ENCODE measurements at places on chromosomes 2 and 18.

DNA sequence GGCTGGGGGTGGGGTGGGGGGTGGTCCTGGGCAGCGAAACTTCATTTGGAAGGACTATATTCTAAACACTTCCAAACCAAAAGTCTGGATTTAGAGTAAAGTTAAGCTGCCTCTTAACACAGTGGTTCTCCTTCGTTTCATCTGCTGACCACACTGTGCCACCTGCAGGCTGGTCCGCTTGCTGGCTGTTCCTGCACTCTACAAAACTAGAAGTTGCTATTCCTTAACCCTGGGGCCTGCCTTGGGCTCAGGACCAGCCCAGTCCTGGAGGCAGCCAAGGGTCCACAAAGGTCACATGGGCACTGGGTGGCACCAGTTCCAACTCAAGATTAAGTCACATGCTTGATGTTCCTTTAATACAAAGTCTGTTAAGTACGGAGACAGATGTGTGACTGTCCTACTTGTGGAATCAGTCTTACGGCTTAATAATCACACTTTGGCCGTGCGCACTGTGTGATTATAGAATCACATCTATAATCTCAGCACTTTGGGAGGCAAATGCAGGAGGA is 195.4 kb downstream of the FAM210A start:
- DNase-seq = peak; percentile 20

- no peak for DNase-seq
These were observed 473.9 kb upstream of the CDH2 start for GRCh38 chr18:28650860-28651259.

DNA sequence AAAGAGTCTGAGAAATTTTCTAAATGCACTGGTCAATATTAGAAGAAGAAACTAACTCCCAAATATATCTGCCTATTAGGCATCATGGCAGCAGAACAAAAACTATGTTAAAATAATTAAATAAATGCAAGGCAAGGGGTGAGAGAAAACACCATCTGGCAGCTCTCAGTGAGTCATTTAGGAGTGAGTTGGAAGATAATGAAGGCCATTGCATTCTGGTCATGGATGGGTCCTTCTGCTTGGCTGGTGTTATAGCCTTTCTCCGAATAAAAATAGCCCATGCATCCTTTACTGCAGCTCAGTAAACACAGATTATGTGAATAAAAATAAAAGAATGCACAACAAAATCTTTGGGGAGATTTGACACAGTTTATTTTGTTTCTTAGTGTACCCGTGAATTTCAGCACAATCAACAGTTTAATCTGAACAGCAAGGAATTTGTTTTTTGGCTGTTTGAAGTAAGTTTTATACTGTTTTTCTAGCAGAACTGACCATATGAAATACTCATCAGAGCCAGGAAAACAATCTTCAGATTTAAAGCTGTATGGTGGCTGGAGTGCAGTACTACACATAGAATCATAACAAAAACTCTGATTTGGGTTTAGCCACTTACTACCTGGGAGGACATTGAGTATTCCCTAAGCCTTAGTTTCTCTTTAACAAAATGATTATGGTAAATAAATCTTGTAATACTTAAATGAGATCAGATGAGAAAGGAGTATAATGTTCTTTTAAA is 225.1 kb upstream of the ITGA4 start:
- no peak for DNase-seq

GRCh38 chr2:197184959-197185586 is 125.5 kb downstream of the ANKRD44 start:
- DNase-seq = no peak

GRCh38 chr18:42417189-42417588 is 462.2 kb downstream of the PIK3C3 start:
- DNase-seq = no peak

DNA sequence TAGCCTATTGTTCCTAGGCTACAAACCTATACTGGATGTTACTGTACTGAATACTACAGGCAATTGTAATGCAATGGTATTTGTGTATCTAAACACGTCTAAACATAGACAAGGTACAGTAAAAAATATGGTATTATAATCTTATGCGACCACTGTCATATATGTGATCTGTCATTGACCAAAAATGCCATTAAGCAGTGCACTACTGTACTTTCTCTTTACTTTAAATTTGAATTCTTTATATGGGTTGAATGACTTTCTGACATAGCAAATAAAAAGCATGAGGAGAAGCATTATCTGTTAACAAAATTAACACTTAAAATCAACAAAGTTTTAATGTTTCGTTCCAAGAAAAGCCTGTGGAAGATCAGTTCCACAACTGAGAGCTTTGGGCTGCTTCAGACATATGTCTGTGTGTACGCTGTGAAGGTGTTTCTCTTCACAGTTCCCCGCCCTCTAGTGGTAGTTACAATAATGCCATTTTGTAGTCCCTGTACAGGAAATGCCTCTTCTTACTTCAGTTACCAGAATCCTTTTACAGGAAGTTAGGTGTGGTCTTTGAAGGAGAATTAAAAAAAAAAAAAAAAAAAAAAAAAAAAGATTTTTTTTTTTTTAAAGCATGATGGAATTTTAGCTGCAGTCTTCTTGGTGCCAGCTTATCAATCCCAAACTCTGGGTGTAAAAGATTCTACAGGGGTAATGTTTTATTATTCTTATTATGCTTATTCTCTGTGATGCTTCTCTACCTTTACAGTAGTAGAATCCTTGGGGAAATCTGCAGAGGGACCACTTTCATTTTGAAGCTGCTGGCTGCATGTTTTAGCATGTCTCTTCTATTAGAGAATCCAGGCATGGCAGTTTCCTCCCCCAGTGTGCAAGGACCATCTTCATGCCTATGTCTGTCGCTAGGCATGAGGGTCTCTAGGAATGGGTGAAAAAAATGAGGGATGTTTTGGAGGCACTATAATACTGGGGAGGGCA is 54.5 kb downstream of the SCN2A start:
- peak; percentile 12 for DNase-seq

DNA sequence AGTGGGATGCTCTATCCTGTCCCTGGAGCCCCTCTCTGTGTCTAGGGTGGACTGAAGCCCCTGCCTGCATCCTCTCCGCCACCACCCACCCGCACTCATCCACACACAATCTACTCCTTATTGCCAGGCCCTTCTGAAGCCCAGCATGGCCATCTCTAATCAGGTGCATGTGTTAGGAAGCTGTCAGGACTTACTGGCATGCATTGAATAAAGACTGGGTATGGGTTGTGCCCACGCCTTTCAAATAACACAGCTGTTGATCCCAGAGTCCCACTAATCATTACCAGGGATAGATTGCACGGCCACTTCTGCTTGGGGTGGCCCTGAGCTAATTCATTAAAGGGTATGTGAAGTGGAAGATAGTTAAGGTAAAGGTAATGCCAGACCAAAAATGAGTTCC is 88.4 kb downstream of the CABLES1 start:
- no peak for DNase-seq

GRCh38 chr2:73291461-73292315 is 1.7 kb downstream of the EGR4 start:
- DNase-seq = no peak

DNA sequence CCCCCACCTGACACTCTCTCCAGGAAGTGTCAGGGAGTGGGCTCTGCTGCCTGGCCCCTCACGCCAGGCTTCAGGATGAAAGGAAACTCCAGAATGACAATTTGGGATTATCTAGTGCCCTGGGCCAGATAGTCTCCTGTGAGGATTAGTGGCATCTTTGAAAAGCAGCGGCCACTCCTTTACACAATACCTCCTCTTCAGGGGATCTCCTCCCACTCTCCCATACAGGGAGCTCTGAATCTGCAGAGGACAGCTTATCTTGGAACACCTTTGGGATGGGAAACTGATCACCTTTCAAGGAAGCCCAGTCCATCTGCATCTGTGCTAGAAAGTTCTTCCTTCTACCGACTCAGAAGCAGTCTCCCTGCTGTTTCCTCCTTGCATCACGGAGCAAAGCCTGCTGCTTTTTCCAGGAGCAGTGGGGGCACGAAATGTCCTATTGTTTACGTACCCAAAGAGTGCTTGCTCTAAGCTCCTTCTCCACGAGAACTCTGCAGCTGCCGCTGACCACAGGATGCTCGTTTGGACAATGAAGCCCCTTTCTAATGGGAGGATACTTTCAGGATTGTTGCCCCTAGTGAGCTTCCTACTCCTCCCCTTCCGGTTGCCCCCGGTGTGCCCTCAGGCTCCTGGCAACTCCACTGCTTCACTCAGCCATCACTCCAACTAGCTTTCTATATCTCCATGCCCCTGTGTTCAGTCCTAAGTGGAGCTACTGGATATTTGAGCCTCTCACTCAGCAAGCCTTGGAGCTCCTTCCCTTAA is 31.5 kb downstream of the SIX3 start:
- no peak for DNase-seq

- no peak for DNase-seq
These were observed 252.0 kb downstream of the DYSF start for GRCh38 chr2:71705171-71705960.

DNA sequence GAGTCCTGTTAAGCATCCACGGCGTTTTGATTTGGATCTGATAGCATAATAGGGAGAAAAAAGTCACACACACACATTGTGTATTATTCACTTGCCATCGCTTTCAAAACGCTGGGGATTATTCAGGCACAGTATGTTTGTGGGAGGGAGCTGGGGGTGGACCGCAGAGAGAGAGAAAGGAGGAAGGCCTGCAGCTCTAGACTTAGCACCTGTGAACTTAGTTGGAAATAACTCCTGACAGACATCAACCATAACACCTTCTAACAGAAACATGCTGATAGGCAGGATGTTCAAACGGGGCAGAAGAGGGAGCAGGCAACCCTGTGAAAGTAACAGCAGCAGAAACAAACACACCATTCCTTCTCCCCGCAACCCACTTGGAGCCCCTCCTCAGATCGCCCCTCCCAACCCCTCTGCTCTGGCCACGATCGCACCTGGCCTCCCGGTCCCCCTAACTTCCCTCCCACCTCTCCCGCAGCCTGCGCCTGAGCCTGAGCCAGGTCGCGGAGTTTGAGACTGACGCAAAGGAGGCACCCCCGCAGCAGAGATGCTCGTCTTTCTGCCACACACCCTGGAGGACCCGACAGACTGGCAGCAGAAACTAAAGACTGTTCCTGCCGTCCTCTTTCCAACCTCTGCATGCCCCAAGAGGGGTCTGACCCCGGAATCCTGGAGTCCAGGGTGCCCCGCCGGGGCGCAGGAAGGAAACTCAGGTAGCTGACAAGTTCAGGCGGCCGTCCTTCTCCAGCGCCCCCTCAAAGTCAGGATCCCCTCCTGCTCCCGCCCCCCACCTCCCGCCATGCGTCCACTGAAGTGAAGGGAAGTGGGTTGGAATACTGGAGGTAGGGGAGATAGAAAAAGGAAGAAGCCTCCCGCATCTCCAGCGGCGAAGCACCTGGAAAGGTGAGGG is 738 bp downstream of the CHST9 start:
- DNase-seq = no peak

GRCh38 chr2:30231996-30232800 is 864 bp downstream of the LBH start:
- no peak for DNase-seq

- DNase-seq = no peak
These were observed 68.8 kb downstream of the RAPGEF4 start for GRCh38 chr2:172804423-172804822.

DNA sequence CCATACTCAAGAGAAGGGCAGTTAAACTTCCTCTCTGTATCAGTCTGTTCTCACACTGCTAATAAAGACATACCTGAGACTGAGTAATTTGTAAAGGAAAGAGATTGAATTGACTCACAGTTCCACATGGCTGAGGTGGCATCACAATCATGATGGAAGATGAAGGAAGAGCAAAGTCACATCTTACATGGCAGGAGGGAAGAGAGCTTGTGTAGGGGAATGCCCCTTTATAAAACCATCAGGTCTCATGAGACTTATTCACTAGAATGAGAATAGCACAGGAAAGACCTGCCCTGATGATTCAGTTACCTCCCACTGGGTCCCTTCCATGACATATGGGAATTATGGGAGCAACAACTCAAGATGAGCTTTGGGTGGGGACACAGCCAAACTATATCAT is 1.4 kb upstream of the IL36B start:
- DNase-seq = no peak

DNA sequence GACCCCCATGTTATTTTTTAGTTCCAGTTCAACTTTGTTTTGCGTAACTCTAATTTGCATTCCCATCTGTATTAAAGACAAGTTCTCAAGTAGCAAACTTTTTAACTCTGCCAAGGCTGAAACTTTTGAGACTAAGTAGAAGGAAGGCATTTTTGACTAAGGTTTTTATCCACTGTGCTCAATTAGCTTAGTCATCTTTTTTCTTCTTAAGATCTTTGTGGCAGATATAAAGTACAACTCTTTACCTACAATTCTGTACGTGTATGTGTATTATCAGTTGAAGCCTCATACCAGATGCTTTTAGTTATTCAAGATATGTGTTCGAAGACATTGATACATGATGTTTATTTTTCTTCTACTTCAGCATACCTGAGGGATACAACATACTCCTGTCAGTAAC is 41.6 kb downstream of the CREB1 start:
- no peak for DNase-seq

- DNase-seq = no peak
These were observed 63.0 kb downstream of the RHBDD1 start for GRCh38 chr2:226898897-226899296.

- DNase-seq = no peak
These were observed 41.5 kb upstream of the ERBB4 start for GRCh38 chr2:212580117-212580516.

DNA sequence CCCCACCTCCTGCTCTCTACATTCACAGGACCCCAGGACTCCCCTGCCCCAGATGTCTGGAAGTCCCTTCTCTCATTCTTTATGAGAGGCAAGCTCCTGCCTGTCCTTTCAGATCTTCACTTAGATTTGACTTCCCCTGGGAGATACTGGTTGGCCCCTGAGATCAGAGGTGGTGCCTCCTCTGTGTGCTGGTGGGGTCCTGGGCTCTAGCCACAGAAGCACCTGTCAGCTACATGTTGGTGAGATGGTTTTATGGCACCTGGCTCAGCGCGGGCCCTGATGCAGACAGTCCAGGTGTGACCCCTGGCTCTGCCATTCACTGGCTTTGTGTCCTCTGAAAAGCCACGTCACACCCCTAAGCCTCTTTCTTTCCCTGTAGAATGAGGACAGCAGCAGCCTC is 369.6 kb upstream of the ID2 start:
- no peak for DNase-seq

- no peak for DNase-seq
These were observed 38.3 kb downstream of the TMEM17 start for GRCh38 chr2:62467475-62468321.

GRCh38 chr2:20130821-20131645 is 79.6 kb upstream of the LAPTM4A start:
- no peak for DNase-seq

GRCh38 chr2:237298151-237299118 is 115.5 kb downstream of the COL6A3 start:
- DNase-seq = no peak

DNA sequence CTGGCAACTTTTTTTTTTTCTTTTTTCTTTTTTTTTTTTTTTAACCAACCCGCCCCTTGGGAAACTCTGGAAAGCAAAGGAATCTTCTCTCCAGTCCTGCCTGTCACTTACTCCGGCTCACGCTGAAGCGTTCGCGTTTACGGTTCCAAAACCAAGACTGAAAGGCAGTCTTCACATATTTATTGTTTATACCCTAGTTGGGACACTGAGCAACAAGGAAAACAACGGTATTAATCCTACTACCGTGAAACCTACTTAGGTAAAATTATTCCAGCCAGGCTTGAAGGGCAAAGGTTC is 125.4 kb downstream of the OSBPL1A start:
- DNase-seq = no peak

GRCh38 chr2:179273461-179273962 is 8.9 kb upstream of the SESTD1 start:
- no peak for DNase-seq

- no peak for DNase-seq
These were observed 29.3 kb upstream of the MMADHC start for GRCh38 chr2:149616681-149617456.

Data from substantia nigra (tissue), 51 donors.